ENCODE measurements at places on chromosomes 6 and 20.

- DNase-seq, result no peak
Measured at GRCh38 chr6:17831135-17831534, 124.4 kb upstream of the NUP153 start.

- DNase-seq, result no peak
Measured at GRCh38 chr20:38630727-38631126, 29.1 kb downstream of the ARHGAP40 start.

GRCh38 chr6:29506446-29507067, 18.8 kb upstream of the MAS1L start:
- no peak for DNase-seq

DNA sequence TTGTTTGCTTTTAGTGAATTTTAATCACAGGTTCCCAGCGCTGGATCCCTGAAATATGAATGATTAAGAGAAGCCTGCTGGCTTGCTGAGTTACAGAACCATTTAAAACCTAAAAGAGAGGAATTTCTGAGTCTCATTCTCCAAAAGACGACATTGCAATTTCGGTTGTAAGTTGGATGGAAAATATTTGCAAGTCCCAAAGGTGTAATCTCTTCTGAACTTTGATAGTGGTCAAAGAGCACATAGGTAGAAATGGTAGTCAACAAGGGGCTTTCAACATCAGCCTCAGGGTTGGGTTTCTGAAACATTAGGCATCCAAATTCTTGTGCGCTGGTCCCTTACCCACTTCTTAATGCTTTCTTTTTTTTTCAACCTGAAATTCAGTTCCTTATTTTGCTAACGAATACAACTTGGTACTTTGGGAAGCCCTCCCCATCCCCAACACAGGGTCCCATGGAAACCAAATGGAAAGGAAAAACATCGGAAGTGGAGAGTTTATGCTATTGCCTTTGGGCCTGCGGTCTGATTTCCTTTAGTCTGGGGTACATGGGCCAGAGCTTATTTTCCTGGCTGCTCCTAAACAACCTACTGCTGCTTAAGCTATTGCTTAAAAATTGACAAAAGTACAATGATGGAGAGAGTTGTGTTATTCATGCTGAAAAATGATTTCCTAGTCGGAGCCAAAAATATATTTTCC, 117.0 kb upstream of the KCNK16 start:
- no peak for DNase-seq

- no peak for DNase-seq
Measured at GRCh38 chr6:129133770-129134192, 250.8 kb downstream of the LAMA2 start.

DNA sequence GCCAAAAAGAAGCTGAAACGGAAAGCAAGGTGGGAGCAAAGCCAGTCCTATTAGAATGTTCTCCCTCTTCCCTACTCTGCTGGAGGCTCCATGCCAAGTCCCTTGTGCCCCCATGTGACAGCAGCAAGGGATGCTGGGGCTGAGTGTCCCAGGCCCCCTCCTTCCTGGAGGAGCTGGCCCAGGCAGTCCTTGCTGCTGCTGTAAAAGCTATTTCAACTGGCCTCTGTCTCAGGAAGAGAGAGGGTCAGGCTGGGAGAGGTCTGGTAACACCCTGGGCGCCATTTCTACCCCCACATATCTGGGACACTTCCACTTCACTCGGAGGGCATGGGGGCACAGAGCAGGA, 25.0 kb downstream of the TTBK1 start:
- no peak for DNase-seq

- no peak for DNase-seq
Measured at GRCh38 chr20:34621383-34622367, 55.2 kb downstream of the PIGU start.

DNA sequence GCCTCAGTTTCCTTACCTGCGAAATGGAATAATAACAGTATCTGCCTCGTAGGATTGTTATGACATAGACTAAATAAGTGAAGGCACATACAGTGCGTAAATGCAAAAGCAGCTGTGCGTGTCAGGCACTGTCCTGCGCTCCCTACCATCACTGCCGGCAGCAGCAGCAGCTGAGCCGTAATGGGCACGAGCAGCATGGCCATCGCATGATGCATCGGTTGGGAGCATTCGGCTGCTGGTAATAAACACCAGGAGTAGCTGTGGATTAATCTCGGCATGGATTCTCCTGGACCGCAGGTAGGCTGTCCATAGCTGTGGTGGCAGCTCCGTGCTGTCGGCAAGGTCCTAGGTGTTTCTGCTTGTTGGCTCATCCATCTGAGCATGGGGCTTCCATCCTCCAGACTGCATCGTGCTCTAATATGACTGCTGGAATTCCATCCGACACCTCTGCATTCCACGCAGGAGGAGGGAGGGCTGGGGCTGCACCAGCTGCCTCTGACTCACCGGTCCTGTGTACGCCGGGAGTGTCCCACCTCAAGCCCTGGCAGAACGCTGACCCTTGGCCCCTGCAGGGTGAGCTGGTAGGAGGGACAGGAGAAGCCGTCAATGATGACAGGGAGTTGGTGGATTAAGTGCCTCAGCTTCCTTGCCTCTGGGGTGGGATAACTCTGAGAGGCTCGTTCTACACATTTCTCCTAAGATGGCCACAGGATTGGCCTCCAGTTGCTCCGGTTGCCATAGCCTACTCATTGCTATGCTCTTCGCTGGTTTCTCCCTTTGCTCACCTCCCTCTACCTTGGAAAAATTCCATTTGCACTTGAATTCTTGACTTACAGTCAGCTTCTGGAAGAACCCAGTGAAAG, 100.9 kb upstream of the PMEPA1 start:
- DNase-seq, result no peak

DNA sequence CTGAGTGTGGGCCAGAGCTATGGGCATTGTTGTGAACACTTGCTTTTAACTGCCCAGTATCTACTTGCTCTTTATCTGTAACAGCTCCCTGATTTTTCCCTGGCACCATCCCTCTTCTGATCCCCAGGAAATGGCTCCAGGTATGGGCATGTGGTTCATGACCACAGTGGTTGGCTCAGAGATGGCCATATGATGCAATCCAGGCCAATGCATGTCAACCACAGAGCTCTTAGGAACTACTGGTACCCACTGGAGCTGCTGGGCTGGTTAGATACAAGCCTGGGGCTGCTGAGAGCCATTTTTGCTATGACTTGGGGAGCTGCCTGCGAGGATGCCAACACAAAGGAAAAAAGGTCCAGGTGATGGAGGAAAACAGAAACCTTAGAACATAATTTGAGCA, 55.6 kb downstream of the KCNB1 start:
- no peak for DNase-seq

DNA sequence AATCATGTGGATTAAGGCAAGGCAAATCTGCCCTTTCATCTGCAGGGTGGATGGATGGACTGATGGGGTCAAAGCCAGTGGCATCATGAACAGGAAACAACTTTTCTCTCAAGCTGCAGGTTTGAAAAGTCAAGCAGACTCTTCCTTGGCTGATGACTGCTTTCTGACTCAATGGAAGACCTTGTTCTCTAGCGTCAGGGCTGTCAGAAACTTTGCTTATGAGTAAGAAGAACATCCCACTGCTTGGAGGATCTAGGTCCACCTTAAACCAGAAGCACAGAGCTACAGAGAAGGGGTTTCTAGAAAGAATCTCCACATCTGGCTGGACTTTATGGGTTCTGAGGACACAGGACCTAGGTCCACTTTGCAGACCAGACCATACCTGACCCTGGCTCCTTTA, 36.3 kb upstream of the CST5 start:
- no peak for DNase-seq

GRCh38 chr6:34529665-34530327, 26.3 kb downstream of the SPDEF start:
- DNase-seq, result no peak

DNA sequence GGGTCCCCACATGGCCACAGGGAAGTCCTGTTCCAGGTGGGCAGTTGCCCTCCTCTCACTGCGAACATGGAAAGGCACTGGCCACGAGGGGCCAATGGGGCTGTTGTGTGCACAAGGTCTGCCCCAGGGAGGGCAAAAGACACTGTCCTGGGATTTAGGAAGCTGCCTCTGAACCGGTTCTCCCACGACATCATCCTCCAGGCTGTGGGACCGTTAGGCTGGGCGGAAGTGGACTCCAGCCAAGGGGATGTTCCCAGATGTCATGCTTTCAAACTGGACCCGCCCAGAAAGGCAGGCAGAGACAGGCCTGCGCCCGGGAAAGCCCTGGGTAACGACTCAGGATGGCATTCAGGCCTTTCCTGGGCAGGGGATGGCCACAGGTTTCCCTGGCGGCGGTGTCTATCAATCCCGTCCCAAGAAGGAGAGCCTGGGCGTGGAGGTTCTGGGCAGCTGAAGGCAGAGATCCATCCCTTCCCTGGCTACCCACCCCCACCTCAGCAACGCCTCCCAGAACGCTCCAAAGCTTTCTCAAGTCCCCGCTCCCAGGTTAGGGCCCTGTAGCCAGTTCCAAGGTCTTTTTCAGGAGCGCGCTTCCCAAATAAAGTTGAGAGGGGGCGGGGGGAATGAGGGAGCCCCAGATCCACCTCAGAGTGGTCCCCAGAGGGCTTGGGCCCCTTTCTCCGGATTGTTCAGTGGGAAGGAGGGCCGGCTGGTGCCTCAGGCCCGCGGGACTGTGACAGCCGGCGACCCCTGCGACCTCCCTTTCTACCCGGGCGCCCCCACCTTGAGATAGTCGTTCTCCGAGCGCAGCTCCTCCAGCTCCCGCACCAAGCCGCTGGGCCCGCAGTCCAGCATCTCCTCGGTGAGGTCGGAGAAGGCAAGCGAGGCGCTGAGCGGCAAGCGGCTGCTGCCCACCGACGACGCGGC, 13.8 kb upstream of the TLDC2 start:
- DNase-seq, result no peak

DNA sequence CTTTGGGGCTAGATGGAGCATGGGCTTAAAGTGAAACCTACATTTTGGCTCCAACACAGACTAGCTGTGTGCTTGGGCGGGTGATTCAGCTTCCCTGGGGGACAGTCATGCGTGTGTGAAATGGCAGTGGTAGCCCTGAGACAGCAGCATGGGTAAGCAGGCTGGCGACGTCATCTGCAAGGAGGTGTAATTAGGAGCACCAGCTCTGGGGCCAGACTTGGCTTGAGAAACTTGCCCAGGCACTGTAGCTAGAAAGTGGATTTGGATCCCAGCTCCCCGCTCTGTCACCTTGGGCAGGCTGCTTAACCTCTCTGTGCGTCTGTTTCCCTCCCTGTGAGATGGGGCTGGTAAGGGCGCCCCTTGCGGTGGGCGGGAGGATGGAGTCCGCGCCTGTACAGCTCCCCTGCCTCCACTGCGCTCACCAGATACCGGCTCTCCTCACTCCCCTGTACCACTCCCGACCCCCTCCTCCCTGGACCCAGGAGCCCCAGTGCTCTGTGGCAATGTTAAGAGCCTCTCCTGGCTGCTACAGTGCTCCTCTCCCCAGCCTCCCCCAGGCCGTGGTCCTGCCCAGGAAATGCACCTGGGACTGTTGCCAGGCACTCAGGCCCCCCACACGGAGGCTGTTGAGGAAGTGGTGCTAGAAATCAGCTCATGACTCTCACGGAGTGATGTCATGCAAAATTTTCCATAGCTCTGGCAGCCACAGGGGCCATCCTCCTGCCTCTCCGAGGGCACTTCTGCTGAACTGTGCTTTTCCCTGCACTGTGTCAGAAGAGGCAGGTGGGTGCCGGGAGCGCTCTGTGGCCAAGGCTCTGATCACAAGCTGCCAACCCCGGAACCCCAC, 44.6 kb downstream of the SYNJ2 start:
- peak; percentile 82 for DNase-seq

- DNase-seq, result no peak
Measured at GRCh38 chr20:45423700-45424099, 7.8 kb downstream of the PIGT start.

DNA sequence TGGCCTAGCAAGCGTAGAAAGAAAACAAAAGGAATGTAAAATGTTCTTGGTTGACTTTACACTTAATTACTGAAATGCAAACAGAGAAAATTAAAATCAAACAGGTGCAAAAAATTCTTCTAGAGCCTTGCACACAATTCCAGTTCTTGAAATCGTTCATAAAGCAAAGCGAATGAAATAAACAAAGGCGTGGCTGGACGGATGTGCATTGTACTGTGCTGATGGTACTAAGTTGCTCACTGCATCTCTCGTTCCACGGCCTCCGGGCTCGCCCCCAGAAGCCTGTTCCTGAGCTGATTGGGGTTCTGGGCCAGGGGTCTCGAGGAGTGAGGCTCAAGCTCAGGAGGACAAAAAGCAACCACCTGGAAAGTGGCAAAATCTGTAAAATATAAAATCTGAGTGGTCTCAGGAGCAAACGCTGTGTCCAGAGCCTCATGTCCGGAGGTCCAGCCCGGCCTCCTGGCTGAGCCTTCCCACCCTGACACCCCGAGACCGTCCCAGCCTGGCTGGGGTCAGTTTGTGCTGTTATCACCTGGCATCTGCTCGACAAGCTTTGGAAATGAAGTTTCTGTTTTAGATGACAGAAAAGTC, 71.3 kb downstream of the TTLL2 start:
- no peak for DNase-seq

DNA sequence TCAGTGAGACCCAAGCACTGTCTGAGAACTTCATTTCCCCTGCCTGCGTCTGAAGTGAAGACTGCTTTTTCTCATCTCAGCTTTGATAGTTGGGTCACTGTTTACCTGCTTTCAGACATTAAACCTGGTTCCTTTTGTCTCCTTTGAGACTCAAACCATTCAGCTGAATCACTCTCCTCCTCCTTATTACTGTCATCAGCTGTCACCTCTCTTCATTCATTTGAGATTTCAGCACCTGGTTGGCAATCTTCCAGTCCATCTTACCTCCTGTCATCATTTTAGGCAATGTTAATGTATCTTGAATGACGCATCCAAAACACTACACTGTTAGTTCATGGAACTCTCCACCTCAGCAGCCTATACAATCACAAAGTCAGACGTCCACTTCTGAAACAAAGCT, 34.3 kb upstream of the SOX4 start:
- no peak for DNase-seq

DNA sequence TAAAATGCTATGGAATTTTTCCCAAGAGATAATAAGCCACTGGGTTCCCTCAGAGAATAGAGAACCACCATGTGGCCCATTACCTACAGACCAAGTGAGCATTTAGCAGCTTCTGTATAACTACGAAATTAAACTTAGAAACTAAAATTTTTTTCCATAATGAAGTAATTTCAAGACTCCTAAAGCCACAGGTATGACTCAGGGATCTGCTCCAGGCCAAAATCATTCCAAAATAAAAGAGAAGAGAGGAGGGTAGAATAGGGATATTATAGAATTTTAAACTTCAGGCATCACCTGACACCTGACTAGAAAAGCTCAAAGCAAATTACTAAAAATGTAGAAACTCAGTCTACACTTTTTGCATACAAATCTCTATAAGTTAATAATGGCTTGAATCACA, 108.9 kb upstream of the DST start:
- no peak for DNase-seq

- no peak for DNase-seq
Measured at GRCh38 chr6:150204705-150205472, 62.0 kb downstream of the PPP1R14C start.

DNA sequence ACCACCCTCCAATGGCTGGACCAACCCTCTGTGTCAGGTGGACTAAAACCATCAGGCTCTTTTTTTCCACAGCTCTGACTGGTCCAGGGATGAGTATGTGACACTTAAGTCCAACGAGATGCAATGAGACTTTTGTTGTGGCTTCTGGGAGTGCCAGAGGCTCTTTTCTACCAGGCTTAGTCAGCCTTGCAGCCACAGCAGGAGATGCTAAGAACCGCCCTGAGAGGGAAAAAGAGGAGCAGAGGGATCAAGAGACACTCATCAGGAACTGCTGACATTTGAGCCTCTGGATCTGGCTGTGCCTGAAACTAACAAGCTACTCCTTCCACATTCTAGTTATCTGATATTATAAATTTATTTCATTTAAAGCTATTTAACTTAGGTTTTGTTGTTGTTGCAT, 270.9 kb upstream of the SULF2 start:
- no peak for DNase-seq

Measured in activated CD4-positive, alpha-beta T cell treated with anti-CD3 and anti-CD28 coated beads, Interleukin-2, amount 50 U/mL, for 24 hours (primary cell).